ENCODE measurements at places on chromosomes 5 and 9.
A peak's percentile ranks its signal among the peaks of the same experiment; 100 is the strongest.

DNA sequence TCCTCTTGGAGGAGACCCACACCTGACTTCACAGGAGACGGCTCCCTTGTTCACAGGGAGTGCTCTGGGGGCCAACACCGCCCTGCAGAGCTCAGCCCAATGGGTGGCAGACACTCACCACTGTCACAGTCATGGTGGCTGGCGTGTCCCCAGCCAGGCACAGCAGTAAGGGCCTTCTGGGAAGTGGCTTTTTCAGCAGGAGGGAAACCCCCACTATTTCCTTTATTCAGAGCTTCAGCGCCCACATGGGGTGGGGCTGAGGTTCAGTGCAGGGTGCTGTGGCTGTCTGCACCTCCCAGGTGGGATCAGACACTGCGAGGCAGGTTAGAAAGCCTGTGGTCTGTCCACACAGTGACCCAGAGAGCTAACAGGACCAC, 3.6 kb upstream of the SNAPC4 start:
- DNase-seq, result no peak

DNA sequence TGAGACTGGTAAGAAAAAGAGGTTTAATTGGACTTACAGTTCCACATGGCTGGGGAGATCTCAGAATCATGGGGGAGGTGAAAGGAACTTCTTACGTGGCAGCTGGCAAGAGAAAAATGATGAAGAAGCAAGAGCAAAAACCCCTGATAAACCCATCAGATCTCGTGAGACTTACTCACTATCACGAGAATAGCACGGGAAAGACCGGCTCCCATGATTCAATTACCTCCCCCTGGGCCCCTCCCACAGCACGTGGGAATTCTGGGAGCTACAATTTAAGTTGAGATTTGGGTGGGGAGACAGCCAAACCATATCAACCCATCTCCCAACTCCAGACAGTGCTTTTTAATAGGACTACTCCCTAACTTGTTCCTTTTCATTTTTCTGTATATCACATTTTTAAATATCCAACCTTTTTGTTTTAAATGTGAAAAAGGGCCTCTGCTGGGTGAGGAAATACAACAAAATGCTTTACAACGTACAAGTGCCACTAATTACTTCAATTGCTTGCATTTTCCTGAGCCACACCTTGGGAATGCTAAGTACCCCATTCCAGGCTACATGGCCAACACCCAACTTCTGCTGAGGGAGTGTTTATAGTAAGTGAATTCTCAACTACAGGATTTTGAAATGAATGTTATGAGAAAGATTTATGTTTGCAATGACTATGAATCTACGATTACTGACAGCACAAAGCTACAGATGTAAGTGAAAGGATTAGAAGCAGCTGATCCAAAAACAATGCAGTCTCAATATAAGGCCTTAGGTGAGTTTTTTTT, 294.1 kb upstream of the CD180 start:
- no peak for DNase-seq

- DNase-seq, result peak; percentile 53
Measured at GRCh38 chr9:15606643-15607472, 54.0 kb downstream of the CCDC171 start.

- no peak for DNase-seq
Measured at GRCh38 chr5:138083702-138084101, at the start of gene WNT8A. TSS of gene WNT8A (plus strand) at chr5:138084033. CDS start at chr5:138084128, 95 bp downstream.

DNA sequence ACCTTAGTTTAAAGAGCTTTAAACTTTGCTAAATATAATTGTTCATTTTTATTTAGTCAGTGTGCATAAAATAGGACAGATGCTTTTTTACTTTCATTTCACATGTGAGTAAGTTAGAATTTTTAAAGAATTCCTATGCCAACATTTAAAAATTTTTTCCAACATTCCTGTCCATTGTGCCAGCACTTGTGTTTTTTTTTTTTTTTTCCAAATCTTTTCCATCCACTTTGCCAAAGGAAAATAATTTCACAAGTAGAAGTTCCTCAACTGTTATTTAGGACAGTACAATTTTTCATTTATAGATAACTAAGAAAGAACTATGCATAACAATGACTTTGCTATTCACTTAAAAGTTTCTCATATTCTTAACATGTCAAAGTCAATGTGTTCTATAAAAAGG, 189.5 kb downstream of the ADAMTS6 start:
- no peak for DNase-seq

DNA sequence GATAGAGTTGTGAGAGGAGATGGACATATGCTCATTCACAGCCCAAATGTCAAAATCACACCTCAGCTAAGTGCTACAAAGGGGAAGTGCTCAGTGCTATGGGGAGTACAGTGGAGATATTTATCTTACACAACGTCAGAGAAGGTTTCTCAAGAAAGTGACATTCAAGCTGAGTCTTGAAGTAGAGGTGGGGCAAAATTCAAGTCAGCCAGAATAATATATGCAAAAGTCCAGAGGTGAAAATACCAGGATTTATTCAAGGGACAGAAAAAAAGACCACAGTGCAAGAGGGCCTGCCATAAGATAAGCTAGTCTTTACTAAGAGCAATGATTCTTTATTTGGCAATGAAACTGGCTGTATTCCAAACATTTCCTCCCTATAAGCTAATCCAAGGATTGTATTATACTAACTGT, 327.8 kb upstream of the PIK3R1 start:
- peak; percentile 56 for DNase-seq

DNA sequence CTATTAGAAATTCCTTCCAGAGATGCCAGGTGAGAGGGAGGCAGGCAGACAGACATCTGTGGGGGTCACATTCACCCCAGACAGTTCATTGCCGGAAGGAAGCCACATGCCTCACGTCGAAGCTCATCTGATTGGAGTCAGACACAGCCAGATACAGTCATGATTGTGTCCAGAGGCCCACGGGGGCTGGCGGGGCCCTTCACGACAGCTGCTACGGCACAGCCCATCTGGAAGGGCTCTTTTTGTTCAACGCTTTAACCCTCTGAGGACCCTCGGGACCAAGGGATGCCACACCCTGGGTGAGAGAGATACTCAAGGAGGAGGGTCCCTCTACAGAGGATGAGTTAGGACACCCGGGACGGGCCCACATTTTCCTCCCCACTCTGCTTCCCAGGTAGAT, 31.9 kb upstream of the GABRP start:
- no peak for DNase-seq

Data from MV-4-11 (cell line).